HEK293T (cell line): ENCODE measurements at places on chromosomes 5 and 9.

DNA sequence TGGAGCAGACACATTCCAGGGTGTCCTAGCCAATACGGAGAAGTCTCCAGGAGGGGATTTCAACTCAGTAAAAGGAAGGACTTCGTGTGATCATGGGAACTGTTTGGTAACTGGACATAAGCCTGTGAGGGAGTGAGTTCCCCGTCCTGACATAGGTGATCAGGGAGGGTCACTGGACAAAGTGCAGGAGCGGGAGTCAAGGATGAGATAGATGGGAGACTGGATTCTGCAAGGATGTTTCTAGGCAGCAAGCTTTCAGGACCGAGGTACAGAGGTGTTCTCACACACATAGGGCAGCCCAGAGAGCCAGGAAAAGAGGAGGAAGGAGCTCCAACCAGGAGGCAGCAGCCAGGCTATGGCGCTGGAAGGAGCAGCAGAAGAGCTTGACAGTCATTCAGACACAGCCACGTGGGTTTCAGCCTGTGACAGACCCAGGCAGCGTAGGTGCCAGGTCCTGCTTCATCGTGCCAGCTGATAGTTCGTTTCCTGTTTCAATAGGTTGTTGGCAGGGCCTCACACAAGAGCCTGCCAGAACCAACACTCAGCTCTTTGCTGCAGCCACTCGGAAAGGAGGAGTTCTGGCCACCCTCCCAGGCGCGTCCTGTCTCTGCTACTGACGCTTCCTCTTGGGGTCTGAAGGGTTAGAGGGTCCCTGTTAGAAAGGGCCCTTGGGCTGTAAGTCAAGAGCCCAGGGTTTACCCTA, 84.1 kb downstream of the AMBP start:
- no peak for DNase-seq

- no peak for DNase-seq
Observed at GRCh38 chr5:6574537-6575245, 58.2 kb downstream of the NSUN2 start.

DNA sequence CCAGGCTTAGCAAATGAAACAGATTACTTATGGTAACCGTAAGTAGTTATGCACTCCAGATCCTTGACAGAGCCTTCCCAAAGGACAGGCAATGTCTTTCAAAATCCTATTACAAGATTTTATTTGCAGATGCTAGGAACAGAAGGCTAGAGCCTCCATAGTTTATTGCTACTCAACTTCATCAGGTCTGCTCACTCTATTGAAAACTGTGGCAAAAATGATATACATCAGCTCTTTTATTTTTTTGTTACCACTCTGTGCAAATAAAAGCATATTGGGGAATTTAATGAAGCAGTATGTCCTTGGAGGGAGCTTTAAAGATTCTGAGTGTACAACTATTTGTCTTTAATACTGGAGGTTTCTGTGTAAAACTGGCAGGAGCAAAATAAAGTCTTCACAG, 46.5 kb downstream of the SLC44A1 start:
- DNase-seq = no peak

DNA sequence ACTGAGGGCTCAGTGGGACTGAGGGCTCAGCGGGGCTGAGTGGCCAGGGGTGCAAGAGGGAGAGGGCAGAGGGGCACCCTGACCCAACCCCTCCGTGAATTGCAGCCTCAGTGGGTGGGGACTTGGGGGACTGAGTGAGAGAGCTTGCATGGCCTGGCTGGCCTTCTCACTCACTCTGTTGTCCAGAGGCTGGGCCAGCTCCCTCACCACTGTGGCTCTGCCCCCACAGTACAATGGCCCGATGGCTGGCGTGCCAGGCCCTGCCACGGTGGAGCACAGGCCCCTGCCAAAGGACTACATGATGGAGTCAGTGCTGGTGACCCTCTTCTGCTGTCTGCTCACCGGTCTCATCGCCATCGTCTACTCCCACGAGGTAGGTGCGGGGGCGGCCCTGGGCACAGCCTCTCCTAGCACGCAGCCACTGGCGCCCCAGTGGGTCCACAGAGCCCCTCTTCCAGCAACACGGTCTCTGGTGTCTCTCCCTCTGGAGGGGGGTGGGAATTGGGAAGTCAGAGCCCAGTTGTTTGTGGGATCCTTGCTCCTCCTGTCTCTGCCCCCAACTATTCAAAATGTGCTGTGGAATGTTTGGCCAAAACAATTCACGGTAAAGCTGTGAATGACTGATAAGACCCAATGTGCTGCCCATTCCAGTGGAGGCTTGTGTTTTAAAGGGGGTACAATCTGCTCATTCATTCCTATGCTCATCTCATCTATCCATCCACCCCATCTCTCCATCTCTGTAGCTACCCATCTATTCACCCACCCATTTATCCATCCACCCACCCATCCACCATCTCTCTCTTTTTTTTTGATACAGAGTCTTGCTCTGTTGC, 10.7 kb downstream of the PRRT1B start:
- no peak for DNase-seq

GRCh38 chr5:31823472-31823871, 184.5 kb downstream of the PDZD2 start:
- DNase-seq = no peak

DNA sequence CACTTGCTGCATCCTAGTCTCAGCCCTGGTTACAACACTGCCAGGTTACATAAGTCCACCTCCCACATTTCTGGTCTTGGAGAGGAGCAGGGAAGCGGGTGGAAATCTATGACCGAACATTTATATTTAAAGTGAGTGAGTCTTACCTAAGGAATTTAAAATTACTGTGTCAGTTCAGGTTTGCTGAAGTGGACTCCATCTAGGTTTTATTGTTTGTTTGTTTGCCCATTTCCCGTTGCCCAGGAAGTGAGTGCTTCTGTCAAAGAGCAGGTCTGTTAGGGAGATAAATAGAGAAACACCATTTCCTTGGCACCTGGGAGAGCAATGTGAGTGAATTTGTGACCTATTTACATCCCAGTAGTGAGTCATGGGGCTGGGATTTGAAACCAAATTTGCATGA, 179.5 kb downstream of the KIF4B start:
- DNase-seq = no peak

DNA sequence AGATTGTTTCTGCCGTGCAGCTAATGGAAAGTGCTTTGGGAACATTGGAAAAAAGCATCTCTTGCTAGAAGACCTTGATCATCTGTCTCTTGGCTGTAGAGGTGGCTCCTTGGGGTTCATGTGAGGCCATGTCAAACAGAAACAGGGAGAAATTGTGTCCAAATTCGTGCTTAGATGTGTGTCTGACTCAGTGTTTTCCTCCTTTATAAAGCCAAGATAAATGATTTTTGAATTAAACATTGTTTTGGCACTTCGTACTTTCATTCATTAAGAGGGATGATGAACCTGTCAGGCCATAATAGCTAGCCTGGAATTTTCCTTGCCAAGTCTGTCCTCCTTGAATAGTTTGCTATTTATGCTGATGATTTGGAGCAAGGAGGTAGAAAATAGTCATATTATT, 143.8 kb downstream of the FBXL7 start:
- DNase-seq = no peak

DNA sequence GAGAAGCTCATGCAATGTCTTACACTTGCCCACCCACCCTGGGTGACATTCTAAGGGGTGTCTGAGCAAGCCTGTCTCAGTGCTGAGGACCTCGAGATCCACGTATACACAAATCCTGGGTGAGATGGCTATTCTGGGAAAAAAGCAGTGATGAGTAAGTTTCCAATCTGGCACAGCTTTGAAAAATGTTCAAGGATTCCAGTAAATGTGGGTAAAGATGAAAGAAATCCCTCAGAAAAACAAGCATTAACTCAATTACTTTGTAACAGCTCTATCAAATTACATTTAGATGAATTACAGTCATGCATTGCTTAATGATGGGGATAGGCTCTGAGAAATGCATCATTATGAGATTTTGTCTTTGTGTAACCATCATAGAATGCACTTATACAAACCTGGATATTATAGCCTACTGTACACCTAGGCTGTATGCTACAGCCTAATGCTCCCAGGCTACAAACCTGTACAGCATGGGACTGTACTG, 26.9 kb downstream of the GOLM1 start:
- DNase-seq = no peak

- DNase-seq = no peak
Observed at GRCh38 chr9:127033789-127034188, 88.6 kb downstream of the ANGPTL2 start.

DNA sequence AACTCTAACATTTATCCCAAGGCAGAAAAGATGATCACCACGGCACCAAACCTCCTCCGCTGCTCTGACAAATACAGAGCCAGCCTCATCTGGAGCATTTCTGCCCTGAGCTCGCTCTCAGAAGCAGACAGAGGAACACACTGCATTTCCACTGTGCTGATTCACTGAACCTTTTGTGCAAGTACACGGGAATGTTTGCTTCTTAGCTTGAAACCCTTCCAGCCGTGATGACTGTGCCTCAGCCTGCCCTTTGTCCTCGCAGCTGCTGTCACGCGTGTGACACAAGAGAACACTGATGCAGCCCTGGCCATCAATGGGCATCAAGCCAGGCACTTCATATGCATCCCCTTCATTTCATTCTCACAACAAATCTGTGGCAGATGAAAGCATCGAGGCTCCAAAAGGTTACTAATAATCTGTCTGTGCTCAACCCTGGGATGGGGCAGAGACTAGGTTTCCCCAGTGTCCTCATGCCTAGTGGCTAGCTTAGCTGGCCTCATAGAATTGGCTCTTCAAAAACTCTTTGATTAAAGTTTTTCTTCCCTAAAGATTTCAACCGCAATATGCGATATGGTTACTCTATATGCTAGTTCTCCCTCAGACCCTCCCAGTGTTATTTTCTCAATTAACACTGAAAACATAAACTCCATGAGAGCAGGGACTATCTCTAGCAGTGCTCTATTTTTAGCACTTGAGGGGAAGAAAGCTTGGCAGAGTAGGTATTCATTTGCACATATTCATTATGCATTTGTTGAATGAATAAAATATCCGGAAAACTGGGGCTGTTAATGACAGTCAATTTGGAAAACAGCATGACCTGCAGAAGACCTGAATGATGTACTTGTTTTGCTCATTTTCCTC, 7.3 kb downstream of the CDC14B start:
- no peak for DNase-seq

DNA sequence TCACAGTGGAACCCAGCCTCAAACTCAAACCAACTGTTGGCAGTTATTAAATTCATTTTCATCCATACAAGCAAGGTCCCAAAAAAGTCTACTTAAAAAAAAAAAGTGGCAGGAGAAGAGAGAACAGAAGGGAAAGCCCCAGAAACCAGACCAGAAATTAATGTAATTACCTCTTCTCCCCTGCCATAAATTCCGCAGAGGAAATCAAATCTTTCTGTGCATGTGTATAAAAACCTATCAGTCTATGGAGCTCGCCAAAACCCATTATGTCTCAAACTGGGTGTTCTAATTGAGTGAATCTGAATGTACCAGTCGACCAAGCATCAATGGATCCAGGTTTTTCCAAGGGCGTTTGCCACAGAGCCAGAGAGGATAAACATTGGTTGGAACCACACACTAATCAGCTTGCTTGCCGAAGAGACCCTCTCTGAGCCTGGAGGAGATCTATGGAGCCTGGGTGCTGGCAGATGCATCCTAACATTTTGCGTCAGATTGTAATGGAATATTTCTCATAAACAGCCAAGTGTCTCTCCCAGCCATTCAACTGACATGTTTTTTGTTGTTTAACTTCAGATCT, 7.9 kb upstream of the HAND1 start:
- no peak for DNase-seq

GRCh38 chr5:60287174-60287771, 393.7 kb upstream of the PDE4D start:
- peak; percentile 63 for DNase-seq

GRCh38 chr9:126516561-126516935, 97.2 kb upstream of the LMX1B start:
- DNase-seq = no peak

- DNase-seq = no peak
Observed at GRCh38 chr5:169876386-169876785, 103.9 kb downstream of the INSYN2B start.

- DNase-seq = no peak
Observed at GRCh38 chr5:153267506-153267905, 223.0 kb upstream of the GRIA1 start.

- no peak for DNase-seq
Observed at GRCh38 chr5:172868436-172868923, 34.4 kb downstream of the ERGIC1 start.

DNA sequence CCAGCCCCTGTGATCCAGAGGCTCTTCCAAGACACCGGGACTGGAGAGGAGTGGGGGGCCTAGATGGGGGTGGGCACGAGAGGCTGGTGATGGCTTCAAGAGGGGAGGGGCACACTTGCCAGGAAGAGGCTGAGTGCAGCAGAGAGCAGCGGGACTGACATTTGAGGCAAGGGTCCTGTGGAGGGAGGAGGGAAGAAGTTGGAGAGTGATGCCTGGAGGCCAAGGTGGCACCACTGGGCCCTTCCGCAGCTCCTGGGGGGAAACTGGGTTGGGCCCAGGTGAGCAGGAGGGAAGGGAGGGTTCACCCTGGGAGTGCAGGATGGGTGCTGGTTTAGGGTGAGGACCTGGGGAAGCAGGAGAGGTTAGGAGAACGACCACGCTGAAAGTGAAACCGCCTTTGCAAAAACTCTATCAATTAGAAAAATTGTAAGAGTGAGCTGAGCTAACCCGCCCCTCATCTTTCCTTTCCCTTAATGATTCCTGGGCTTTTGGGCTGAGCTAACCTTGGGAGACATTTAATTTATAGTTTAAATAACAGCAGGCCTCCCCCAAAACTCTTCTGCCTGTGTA, 26.2 kb downstream of the ABO start:
- no peak for DNase-seq

DNA sequence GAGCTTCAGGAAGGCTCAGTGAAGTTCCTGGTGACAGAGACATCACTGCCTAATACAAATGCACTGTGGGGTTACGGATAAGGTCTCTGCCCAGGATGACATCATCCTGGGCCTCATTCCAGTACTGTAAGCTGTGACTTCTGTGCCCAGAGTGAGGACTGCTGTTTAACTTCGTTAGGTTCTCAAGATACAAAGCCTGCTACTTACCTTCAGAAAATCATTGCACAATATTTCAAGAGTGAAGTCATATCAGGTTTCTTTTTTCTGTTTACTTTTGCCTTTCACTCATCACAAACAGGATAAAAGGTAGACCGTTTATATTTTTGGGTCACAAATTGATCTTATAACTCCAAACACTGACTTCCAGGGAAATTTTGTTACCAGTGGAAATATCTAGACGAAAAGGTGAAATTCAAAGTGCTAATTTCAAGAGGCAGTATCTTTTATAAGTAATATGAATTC, 241.2 kb downstream of the PIK3R1 start:
- peak; percentile 29 for DNase-seq

DNA sequence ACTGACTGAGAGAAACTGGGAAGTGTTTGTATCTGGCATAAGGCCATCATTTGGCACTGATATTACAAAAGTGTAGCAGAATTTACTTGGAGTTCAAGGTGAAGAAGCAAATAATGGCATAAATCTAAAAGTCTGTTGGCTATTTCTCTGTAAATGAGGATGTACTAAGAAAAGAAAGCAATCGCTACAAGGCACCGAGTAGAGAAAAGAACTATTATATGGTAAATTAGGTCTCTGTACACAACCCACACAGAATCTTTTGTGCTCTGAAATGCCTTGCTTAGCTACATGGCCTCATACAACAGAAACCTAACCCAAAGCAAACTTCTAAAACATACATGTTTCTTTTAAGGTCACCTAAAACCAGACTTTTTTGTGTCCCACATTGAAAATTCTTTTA, 290.1 kb upstream of the WWC1 start:
- no peak for DNase-seq
